ENCODE measurements at places on chromosomes 13 and 19.
A peak's percentile ranks its signal among the peaks of the same experiment; 100 is the strongest.

DNA sequence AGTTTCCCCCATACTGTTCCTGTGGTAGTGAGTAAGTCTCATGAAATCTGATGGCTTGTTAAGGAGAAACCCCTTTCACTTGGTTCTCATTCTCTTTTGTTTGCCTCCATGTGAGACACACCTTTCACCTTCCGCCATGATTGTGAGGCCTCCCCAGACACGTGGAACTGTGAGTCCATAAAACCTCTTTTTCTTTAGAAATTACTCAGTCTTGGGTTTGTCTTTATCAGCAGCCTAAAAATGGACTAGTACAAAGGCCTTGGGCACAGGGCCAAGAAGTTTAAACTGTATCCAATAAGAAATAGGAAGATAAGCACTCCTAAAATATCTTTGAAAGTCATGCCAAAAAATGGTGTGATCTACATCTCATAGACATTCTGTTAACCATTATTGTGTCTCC lies 176.9 kb downstream of the TBC1D4 start:
- no peak for DNase-seq

- no peak for DNase-seq
Observed at GRCh38 chr13:51213173-51213728, 8.9 kb upstream of the FAM124A start.

DNA sequence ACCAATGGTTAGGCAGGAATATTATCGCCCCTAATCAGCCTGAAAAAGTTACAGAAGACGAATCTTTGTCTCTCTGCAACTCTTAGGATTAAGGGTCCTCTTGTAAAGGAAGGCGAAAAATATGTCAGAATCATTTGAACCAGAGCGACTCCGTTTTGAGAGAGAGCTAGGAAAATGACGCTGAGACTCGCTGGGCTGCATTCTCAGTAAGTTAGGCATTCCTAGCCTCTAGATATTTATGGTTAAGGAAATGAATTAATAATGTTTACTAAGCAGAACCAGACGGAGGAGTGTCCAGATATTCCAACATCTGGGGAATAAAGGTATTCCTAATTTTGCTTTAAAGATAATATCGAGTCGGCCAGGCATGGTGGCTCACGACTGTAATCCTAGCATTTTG lies 755 bp upstream of the ZNF726 start:
- DNase-seq = no peak

DNA sequence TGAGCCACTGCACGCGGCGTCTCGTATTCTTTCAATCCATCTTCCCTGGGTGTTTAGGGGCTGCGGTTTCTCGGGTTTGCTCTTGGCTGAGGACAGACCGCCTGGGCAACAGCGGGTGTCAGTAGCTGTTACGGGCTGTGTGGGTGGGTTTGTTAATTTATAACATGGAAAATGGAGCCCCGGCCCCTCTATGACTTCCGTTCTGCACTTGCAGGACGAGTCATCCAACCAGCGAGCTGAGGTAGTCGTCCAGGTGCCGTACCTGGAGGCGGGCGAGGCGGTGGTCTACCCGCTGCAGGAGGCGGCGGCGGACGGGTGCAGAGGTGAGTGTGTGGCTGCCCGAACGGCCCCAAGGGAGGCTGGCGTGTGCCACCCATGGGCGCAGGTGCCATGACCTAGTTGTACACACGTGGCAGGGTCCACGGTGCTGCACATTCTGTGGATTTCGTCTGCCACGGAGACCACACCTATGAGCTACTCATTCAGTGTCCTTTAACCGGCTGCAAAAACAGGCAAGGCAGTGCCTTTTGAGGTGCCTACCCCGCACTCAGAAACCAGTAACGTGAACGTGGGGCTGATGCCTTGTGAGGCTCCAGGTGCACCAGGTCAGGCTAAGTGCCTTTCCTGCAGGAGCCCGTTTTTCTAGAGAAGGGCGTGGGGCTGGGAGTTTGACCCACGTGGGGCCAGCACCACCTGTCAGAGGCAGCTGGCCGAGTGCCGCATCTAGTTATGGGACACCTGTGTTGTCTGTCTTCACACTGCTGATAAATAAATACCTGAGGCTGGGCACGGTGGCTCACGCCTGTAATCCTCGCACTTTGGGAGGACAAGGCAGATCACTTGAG lies 10.9 kb downstream of the POLR2E start:
- no peak for DNase-seq

DNA sequence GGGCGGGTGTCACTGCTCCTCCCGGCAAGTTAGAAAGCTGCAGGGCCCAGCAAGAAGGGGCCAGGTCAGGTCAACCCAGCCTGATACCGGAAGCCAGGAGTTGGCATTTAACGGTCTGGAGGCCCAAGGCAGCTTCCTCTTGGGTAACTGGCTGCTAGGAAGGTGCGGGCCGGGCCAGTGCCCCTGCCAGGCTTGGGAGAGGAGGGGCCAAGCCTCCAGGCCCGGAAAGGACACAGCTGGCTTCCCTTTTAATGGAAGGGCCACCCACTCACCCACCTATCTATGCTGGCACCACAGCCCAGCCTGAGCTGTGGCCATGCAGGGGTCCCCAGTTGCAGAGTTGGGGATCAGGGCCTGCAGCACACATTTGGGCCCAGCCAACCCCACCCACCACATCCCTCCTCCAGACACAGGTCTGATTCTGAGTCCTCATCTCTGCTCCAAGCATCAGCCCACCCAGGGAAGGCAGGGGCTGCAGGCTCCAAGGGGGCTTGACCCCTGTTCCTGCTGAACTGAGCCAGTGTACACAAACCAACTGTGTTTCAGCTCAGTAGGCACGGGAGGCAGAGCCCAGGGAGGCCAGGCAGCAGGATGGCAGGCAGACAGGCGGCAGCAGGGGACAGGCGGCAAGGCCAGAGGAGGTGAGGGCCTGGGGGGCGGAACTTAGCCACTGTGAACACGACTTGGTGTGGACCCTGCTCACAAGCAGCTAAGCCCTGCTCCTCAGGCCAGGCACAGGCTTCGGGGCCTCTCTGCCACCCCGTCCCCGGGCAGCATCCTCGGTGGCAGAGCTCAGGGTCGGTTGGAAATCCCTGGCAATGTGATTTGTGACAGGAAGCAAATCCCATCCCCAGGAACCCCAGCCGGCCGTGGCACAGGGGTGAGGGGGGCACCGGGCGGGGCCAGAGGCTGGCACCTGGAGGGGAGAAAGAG lies 40.8 kb downstream of the ZSWIM4 start:
- peak; percentile 50 for DNase-seq

DNA sequence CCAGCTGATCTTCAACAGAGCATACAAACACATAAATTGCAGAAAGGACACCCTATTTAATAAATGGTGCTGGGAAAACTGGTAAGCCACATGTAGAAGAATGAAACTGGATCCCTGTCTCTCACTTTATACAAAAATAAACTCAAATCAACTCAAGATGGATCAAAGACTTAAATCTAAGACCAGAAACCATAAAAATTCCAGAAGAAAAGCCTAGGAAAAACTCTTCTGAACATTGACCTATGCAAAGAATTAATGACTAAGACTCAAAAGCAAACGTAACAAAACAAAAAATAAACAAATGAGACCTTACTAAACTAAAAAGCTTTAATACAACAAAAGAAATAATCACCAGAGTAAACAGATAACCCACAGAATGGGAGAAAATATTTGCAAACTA lies 74.5 kb upstream of the ABCC4 start:
- no peak for DNase-seq

- DNase-seq = no peak
Observed at GRCh38 chr13:74449811-74450524, 315.8 kb upstream of the KLF12 start.

DNA sequence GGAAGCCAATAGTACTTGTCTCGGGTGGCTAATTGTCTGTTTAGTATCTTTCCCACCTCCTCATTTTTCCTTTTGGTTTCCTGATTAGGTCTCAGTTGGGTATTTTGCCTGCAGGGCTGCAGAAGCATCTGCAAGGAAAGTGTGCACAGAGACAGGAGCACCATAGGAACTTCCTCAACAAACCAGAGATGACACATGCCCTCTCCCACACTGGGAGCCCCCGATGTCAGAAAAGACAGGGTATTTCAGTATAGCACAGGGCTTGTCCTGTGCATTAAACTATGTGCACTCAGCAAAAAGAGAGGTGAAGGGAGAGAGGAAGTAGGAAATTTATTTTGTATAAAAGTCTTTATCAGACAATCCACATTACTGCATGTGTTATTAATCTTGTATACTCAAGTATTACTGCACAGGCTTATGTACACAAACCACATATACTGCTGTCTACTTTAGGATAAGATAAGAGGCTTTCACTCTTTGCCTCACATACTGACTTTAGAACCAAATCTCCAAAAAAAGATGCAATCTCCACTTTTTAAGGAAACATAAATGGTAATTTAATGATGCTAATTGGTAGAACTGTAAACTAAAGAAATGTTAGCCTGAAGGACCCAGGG lies 501.0 kb downstream of the FOXO1 start:
- DNase-seq = no peak

GRCh38 chr13:29969286-29969685 lies 118.9 kb upstream of the UBL3 start:
- DNase-seq = peak; percentile 63

GRCh38 chr13:108155185-108156106 lies 59.9 kb downstream of the LIG4 start:
- DNase-seq = peak; percentile 24

- no peak for DNase-seq
Observed at GRCh38 chr19:6224308-6224675, 55.5 kb downstream of the MLLT1 start.

- peak; percentile 17 for DNase-seq
Observed at GRCh38 chr19:37905946-37906868, at the start of gene WDR87. Gene WDR87, minus strand, starts transcription at chr19:37906594. Its CDS starts 8,355 bp downstream, at chr19:37898239.

- no peak for DNase-seq
Observed at GRCh38 chr13:22837980-22838647, 342.7 kb upstream of the SGCG start.

GRCh38 chr13:85527316-85527715 lies 271.9 kb downstream of the SLITRK6 start:
- DNase-seq = no peak

GRCh38 chr13:63438951-63439350 lies 2023.3 kb upstream of the PCDH20 start:
- DNase-seq = no peak

DNA sequence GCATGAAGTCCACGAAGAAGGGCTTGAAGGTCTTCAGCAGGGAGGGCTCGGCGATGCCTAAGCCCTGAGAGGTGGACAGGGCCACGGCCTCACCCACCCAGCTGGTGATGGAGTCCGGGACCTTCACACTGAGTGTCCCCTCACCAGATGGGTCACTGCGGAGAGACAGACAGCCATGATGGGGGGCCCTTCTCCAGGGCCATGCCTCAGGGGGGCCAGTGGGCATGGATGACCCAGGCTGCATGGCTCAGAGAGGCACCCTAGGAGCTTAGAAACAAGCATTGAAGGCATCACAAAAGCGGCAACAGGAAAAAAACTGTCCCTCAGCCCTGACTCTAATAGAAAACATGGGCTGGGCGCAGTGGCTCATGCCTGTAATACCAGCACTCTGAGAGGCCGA lies 63.2 kb downstream of the F2RL3 start:
- no peak for DNase-seq

DNA sequence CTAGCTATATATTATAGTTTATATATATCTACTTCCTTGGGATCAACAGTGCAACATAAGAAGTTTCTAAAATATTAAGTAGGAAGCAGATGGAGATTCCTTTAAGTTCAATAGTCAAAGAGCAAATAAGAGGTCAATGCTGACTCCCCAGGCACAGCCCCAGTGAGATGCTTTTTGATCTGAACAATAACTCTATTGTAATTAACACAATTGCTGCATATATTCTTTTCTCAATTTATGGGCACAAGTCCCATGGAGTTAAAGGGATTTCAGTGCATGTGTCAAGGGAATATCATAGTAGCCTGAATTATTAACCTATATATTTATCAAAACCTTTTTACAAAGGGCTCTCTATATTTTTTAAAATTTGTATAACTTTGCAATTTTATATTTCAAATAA lies 180.8 kb downstream of the SPRY2 start:
- DNase-seq = no peak

- no peak for DNase-seq
Observed at GRCh38 chr13:54415753-54416366, 1387.2 kb downstream of the OLFM4 start.

GRCh38 chr19:6887316-6887715 lies at the start of gene ADGRE1:
Gene ADGRE1, plus strand, starts transcription at chr19:6887579. Its CDS starts 30 bp downstream, at chr19:6887609.
- no peak for DNase-seq

DNA sequence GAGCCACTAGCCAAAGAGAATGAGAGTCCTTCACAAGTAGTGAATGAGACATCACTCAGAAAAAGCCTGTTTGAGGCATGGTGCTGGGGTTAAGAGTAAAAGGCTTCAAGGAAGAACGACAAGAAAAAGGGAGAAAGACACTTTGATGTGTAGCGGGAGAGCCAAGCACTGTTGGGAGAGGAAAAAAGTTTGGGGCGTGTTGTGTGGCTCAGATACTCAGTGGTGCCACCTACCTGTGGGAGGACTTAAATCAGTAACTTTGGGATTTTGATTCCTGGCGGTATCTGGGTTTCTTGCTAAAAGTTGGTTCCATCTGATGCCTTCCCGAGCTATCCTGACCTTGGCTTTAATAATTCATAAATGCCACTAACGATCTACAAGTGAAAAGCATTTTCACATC lies 12.3 kb downstream of the ELSPBP1 start:
- DNase-seq = no peak

- no peak for DNase-seq
Observed at GRCh38 chr13:19153782-19154450, 27.7 kb downstream of the TUBA3C start.

DNA sequence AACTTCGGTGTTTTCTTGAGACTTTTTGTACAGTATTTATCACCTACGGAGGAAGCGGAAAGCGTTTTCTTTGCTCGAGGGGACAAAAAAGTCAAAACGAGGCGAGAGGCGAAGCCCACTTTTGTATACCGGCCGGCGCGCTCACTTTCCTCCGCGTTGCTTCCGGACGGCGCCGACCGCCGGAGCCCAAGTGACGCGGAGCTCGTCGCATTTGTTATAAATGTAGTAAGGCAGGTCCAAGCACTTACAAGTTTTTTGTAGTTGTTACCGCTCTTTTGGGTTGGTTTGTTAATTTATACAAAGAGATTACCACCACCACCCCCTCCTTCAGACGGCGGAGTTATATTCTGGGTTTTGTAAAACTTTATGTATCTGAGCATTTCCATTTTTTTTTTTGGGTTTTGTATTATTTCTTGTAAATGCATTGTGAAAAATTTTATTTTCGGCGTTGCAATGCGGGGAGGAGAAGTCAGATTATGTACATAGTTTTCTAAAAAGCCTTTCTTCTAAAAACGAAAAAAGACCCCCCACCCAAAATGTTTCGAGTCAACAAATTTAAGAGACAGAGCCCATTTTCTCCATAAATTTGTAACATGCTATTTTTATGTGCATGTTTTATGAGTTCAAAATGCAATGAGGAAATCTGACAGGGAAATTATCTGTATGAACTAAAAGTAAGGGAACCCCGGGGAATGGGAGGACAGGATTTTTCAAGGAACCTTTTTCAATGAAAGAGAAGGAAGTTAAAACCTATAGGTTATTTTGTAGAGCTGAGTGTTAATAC lies 2.3 kb downstream of the SOX1 start:
- no peak for DNase-seq

DNA sequence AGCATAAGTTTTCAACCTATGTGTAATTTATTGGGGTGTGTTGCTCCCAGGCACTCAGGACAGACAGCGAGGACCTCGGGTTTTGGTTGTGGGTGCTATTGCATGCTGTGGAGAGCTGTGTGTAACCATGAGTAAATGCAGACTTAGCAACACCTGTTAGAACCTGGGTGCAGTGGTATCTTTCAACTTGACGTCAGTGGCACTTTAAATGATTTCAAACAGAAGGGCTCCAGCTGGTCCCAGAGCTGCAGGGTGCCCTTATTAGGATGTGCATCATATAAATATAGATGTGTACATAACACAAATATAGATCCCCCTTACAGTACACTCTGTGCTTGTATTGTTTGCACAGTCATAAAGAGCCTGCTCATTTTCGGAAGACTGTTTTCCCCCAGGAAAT lies 228.3 kb upstream of the IRS2 start:
- no peak for DNase-seq

- peak; percentile 44 for DNase-seq
Observed at GRCh38 chr19:6125571-6125989, 9.9 kb upstream of the ACSBG2 start.
